ENCODE measurements at places on chromosomes 3 and 15.

GRCh38 chr3:72748659-72749058, 99.6 kb downstream of the SHQ1 start:
- no peak for DNase-seq

DNA sequence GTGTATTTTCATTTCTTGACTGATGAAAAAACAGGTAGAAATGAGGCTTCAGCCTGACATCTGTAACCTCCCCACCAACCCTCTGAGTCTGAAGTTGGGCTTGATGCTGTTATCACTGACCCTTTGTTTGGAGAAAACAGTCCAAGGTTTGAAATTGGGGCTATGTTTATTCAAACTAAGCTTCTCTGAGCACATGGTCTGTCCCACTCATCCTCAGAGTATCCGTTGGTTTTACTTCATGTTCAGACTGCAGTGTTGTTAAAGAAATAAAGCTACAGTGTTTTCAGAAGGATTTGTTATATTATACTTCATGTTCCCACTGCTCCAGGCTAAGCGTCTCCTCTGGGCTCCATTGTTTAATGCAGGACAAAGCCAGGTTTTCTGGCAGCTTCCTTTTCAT, 6.0 kb downstream of the MAPKBP1 start:
- DNase-seq = no peak

GRCh38 chr15:85717212-85717611, 77.5 kb downstream of the KLHL25 start:
- DNase-seq = no peak

DNA sequence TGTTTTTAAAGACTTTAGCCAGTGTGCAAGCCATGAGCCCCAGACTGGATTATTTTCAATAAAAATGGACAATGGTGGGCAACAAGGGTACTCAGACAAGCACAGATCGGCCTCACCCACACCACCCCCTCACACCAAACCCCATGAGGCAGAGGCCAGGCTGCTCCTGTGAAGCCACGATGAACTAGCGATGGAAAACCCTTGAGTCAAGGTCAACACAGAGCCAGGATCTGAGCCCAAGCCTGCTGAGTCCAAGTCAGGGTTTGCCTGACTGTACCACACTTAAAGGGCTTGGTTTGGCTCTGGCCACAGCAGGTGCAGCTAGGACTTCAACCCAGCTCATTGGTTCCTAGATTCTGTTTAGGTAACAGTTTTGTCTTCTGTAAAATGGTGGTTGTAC, 131.5 kb upstream of the SLC2A2 start:
- DNase-seq = no peak

GRCh38 chr15:42368096-42368495, 8.8 kb downstream of the CAPN3 start:
- no peak for DNase-seq

- DNase-seq = no peak
Measured at GRCh38 chr3:71951361-71951760, 166.4 kb upstream of the PROK2 start.

DNA sequence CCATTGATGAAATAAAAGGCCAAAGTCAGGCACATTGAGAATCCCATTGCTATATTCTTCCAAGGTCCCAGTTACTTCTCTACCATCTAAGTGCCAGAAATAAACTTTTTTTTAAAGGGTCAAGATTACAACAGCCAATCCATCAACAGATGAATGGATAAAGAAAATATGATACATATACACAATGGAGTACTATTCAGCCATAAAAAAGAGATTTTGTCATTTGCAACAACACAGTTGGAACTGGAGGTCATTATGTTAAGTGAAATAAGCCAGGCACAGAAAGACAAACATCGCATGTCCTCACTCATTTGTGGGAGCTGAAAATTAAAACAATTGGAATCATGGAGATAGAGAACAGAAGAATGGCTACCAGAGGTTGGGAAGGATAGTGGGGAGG, 25.5 kb downstream of the ULK4 start:
- no peak for DNase-seq

GRCh38 chr3:66492672-66493071, 8.2 kb downstream of the LRIG1 start:
- no peak for DNase-seq

- no peak for DNase-seq
Measured at GRCh38 chr3:169153656-169154055, 509.9 kb downstream of the MECOM start.

DNA sequence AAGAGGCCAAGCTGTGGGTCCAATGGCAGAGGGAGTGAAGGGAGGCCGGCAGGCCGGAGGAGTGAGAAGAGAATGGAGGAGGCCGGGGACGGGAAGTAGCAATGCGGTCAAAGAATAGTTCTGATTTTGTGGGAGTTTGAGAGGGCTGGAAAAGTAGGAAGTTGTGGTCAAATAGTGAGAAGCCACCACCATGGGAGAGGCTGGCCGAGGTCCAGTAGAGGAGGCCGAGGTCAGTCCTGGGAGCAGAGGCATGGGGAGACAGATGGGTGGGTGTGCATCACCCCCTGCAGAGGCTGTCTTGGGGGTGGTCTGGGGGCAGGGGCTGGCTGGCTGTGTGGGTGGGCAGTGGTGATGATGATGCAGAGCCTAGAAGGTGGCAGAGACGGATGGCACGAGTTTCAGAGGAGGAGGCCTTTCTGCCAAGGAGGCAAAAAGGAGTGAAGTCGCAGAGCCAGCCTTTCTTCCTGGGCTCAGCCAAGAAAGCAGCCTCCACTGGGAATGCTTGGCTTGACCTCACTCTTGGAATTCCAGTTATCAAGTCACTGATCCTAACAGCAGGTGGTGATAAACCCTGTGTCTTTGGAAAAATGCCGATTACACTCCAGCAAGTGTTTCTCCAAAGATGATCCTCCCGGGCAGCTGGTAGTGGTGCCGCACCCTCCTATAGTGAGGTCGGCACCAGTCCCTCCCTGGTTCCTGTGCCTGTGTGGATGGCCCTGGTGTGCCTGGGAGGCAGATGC, 57.3 kb downstream of the ARNT2 start:
- no peak for DNase-seq

GRCh38 chr3:147630921-147631415, 221.8 kb downstream of the ZIC1 start:
- DNase-seq = no peak

DNA sequence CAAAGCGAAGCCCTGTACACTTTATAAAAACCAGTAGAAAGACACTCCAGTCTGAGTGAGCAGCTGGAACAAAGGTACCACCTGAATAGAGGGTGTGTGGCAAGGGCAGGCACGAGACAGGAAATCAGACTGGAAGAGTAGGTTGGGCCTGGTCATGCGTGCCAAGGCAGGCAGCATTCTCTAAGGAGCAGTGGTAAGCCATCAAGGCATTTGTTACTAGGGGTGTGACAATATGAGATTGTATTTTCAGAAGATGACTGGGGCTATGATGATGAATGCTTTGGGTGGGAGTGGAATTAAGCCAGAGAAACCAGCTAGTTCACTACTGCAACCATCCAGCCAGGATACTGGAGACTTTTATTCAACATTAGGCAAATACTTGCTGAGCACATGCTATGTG, 5.0 kb downstream of the JMJD7 start:
- no peak for DNase-seq

DNA sequence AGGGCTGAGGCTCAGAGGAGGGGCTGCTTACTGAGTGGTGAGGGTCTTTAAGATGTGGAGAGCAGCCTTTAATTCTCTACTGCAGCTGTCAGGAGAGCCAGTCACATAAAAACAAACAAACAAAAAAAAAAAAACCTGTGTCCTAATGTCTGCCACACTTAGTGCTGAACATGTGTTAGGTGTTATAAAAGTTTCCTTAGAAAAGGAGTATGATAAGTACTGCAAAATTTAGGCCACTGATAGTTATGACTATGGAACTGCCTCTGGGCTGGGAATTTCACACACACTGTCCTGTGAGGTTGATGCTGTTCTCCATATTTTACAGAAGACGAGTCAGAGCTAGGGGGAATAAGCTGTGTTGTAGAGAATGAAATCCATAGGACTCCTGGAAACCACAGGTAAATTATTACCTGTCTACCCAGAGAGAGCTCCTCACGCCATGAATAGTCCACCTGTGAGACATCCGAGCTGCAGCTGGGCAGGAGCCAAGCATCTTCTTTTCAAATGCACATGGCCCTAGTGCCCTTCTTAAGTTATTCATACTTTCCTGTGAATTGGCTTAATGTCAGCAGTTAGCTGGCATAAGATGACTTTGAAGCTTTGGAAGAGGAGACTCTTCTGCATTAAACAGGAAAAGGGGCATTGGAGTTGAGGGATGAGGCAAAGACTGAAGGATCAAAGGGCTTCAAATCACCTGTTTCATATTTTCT, 34.5 kb upstream of the SKOR1 start:
- no peak for DNase-seq

GRCh38 chr15:50112488-50113186, 6.4 kb downstream of the ATP8B4 start:
- no peak for DNase-seq

GRCh38 chr15:45871121-45871855, 236.5 kb downstream of the SQOR start:
- DNase-seq = no peak

- no peak for DNase-seq
Measured at GRCh38 chr3:184663756-184664155, 48.1 kb downstream of the MAGEF1 start.

GRCh38 chr3:130488288-130488687, 28.7 kb upstream of the COL6A6 start:
- no peak for DNase-seq

DNA sequence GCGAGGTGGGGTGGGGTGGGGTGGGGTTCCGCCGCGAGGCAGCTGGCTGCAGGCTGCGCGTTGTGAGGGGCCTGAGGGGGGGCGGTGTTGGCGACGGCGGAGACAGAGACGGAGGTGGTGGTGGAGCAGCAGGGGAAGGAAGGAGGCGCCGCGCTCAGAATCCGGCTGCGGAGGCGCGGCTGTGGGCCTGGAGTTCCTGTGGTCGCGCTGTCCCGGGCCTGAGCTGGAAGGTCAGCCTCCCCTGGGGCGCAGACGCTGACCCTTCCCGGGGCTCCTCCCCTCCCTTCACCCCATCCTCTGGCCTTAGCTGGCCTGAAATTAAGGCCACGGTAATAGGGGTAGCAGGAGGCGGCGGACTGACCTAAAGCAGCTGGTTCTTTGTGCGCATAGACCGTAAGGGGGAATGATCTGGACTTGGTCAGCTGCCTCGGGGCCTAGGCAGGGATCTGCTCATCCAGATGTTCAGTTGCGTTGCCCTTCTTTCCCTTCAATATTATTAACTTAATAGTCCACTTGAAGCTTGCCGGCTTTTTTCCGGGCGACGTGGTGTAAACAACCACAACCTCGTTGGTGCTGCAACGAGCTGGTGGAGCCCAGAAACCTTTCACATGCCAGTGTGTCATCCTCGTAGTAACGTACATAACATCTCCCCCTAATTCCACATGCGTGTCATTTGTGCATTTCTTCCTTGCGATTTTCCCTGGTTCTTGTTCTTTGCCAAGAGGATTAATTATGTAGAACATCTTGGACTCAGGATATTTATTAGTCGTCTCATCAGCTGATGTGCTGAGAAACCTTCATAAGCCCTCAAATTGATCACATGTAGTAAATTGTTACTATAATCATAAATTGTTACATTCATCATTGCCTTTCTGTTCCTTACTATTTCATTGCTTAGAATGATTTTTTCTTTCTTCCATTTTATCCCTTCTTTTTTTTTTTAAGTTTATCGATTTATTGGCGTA, 626 bp downstream of the SEC62 start:
- peak; percentile 71 for DNase-seq

GRCh38 chr3:43638594-43639447, 17.0 kb upstream of the ANO10 start:
- DNase-seq = no peak

- no peak for DNase-seq
Measured at GRCh38 chr15:27089233-27089586, 118.2 kb downstream of the GABRG3 start.

DNA sequence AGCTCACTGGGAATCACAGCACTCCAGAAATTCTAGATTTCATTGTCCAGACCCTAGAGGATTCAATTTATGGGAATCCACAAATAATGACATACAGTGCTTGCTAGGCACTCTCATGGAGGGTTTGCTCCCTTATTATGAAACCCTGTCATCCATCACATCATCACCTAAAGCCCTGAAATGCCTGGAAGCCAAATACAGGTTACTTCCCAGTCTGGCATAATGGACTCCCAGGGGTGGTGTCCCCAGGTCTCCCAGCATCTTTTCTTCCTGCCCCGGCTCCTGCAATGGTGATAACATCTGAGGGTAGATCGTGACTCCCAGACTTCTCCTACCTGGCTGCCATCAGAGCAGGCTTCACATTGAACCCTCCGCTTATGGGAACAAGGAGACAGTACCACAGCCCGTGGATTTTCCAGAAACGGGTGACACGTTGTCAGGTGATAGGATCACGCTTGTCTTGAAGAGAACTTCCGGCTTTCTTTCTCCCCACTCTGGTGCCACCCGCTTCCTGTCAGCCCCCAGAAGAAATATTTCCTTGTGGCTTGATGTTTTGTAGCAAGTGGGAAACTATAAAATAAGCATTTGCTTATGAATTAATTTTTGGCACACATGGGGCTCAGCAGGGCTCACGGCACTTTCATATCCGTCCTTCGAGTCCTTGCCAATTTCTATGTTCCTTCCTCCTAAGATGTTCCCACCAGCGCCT, 238.7 kb upstream of the BHLHE40 start:
- DNase-seq = no peak

- DNase-seq = no peak
Measured at GRCh38 chr15:75620841-75621391, 4.6 kb downstream of the SNUPN start.

- DNase-seq = no peak
Measured at GRCh38 chr15:81103857-81104256, 30.2 kb upstream of the CFAP161 start.

GRCh38 chr15:58649175-58649574, 100.3 kb downstream of the ADAM10 start:
- no peak for DNase-seq

- peak; percentile 22 for DNase-seq
Measured at GRCh38 chr15:69593981-69594966, 141.7 kb downstream of the RPLP1 start.

- no peak for DNase-seq
Measured at GRCh38 chr3:125187599-125187910, 25.0 kb downstream of the SLC12A8 start.

Measured in WERI-Rb-1 (cell line).